ENCODE measurements at places on chromosomes 6 and 20. TPM values are rescaled to one million over a fixed set of nuclear protein-coding genes. Genes with fewer than 3 reads are reported as not detected.

GRCh38 chr6:86936834-86937218 is 502 bp upstream of the HTR1E start:
- peak; percentile 36 for DNase-seq
- peaks cover 14% of the 10 kb centered on the region for H3K27me3 ChIP-seq
- no peak overlapping the region for H3K4me3 ChIP-seq
- H3K4me1 ChIP-seq = no peaks in the 10 kb centered on the region
- no peaks in the 10 kb centered on the region for H3K36me3 ChIP-seq

DNA sequence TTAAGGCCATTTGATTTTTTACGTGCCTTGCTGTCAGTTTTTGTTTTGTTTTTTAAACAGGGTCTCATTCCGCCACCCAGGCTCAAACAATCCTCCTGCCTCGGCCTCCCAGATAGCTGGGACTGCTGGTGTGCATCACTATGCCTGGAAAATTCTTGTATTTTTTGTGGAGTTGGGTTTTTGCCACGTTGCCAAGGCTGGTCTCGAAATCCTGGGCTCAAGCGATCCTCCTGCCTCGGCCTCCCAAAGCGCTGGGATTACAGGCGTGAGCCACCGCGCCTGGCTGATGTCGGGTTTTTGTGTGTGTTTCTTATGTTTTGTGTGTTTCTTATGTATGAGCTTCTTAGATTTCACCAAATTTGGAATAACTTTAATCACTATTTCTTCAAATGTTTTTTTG is 104.8 kb downstream of the TAF4 start:
- H3K36me3 ChIP-seq = no peaks in the 10 kb centered on the region
- no peak for DNase-seq

DNA sequence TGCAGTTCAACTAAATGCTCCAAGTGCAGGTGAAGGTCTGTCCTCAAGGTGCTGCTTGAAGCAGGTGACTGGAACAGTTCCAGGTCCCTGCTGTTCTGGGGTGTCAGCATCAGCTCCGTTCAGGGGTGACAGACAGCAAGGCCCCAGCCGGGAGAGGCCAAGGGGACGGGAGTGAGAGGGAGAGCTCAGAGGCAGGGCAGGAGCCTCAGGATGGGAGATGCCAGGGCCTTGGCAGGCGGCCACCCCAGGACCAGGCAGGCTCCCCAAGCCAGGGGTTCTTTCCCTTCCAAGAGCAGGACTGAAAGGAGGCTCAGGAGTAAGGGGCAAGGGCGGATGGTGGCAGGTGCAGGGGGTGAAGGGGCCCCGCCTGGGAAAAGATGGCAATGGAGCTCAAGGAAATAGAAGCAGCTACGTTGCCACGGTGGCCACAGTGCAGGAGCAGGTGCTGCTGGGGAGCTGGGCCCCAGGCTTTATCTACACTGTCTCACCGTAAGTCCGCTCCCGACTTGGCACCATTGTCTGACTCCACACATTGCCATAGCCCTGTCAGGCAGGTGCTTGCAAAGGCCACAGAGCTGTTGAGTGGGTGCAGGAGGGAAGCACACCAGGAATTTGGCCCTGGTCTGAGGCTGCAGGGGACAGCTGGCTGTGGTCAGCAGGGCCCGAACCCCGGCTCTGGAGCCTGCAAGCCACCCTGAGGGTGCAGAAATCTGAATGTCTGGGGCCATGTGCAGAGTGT is 43.1 kb downstream of the ERMARD start:
- no peak overlapping the region for H3K27ac ChIP-seq
- H3K4me3 ChIP-seq = no peak overlapping the region
- H3K4me1 ChIP-seq = peaks cover 14% of the 10 kb centered on the region
- no peaks in the 10 kb centered on the region for H3K27me3 ChIP-seq
- DNase-seq = no peak

ABHD16B gene
- total RNA-seq = not detected

SPDEF gene
- total RNA-seq = not detected

Measured in CD4-positive, alpha-beta memory T cell (primary cell).